ENCODE measurements at places on chromosomes 2 and 18. TPM values are rescaled to one million over a fixed set of nuclear protein-coding genes. Genes with fewer than 3 reads are reported as not detected.

CCDC74A gene
- 13.9 TPM for total RNA-seq

WNT6 gene
- 2.5 TPM for total RNA-seq

- no peak overlapping the region for H3K27ac ChIP-seq
- no peak for DNase-seq
- H3K4me1 ChIP-seq: no peaks in the 10 kb centered on the region
- no peak overlapping the region for H3K4me3 ChIP-seq
Observed at GRCh38 chr18:25873833-25874232, 216.6 kb downstream of the SS18 start.

- no peak for DNase-seq
- H3K36me3 ChIP-seq: no peaks in the 10 kb centered on the region
- no peak overlapping the region for H3K4me3 ChIP-seq
- no peaks in the 10 kb centered on the region for H3K4me1 ChIP-seq
- H3K27me3 ChIP-seq: no peaks in the 10 kb centered on the region
Observed at GRCh38 chr2:119205001-119205706, 18.5 kb upstream of the STEAP3 start.

GRCh38 chr18:417495-417894 is 83.0 kb downstream of the COLEC12 start:
- H3K27ac ChIP-seq: no peak overlapping the region
- no peaks in the 10 kb centered on the region for H3K36me3 ChIP-seq
- no peaks in the 10 kb centered on the region for H3K27me3 ChIP-seq
- H3K4me3 ChIP-seq: no peak overlapping the region
- H3K4me1 ChIP-seq: peaks cover 4% of the 10 kb centered on the region

SAG gene
- not detected for total RNA-seq

- H3K27me3 ChIP-seq: no peaks in the 10 kb centered on the region
- H3K4me1 ChIP-seq: peaks cover 13% of the 10 kb centered on the region
- peaks cover 6% of the 10 kb centered on the region for H3K36me3 ChIP-seq
Observed at GRCh38 chr2:74471332-74472065, 981 bp downstream of the MRPL53 start.

DNA sequence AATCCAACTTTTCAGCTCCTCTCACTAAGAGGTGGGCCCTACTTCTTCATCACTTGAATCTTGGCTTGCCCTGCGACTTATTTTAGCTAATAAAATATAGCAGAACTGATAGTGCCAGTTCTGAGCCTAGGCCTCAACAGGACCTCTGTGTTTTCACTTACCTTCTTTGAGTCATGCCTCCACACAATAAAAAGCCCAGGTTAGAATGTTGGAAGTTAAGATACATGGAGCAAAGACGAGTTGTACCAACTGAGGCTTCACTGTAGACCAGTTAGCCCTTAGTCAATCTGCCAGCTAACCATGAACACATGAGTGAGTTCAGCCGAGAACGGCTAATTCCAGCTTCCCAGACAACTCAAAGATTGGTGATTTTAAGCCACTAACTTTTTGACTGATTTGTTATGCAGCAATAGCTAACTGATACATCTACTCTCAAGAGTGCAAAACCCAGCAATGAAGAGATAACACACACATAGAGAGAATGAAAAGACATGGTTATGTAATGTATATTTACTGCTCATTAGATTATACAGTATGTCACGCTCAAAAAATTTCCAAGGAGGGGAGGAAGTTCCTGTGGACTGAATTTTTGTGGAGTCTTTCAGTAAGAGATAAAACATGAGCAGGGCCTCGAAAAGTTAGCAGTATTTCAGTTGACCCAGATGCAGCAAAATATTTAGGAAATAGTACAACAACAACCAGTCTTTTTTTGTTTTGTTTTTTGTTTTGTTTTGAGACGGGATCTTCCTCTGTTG is 181.1 kb downstream of the MYCN start:
- DNase-seq: no peak
- H3K27me3 ChIP-seq: no peaks in the 10 kb centered on the region
- no peaks in the 10 kb centered on the region for H3K4me1 ChIP-seq

DNA sequence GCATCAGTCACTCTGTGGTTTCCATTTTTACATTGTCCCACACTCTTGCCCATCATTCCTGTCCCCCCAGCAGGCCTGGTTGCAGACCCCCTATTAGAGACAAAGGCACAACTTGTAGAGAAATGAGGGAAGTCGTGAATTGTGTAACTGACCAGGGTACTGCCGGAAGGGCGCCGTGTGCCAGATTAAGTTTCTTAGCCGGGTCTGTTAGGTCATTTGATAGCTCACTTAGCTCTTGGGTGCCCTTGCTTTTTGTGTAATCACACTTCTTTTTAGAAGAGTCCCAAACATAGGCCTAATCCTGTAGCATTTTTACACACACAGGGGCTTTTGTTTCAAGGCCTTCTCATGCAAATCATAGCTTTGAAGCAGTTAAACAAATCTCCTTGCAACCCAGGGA is 87.2 kb downstream of the CTAGE1 start:
- H3K4me1 ChIP-seq: peaks cover 2% of the 10 kb centered on the region
- H3K27ac ChIP-seq: no peak overlapping the region
- no peaks in the 10 kb centered on the region for H3K36me3 ChIP-seq
- H3K27me3 ChIP-seq: no peaks in the 10 kb centered on the region
- no peak overlapping the region for H3K4me3 ChIP-seq

GRCh38 chr2:138475277-138475776 is 26.2 kb upstream of the SPOPL start:
- no peaks in the 10 kb centered on the region for H3K27me3 ChIP-seq
- DNase-seq: no peak
- peaks cover 8% of the 10 kb centered on the region for H3K4me1 ChIP-seq

DNA sequence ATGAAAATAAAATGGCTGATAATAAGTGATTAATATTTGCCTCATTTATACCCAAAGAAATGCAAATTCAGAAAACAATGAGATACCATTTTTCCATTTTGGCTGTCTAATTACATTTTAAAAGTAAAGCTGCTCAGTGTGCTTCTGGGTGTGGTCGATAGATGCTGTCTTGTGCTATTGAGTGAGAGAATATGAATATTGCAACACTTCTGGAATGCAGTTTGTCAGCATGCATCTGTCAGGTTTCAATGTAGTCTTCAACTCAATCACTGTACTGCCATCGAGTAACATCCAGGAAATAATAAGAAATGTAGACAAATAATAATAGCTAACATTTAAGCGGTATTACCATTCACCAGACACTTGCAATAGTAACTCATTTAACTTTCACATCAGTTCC is 3.9 kb downstream of the IL18R1 start:
- no peak overlapping the region for H3K4me3 ChIP-seq
- no peaks in the 10 kb centered on the region for H3K36me3 ChIP-seq
- no peaks in the 10 kb centered on the region for H3K27me3 ChIP-seq
- H3K27ac ChIP-seq: no peak overlapping the region
- no peak for DNase-seq
- H3K4me1 ChIP-seq: no peaks in the 10 kb centered on the region

DNA sequence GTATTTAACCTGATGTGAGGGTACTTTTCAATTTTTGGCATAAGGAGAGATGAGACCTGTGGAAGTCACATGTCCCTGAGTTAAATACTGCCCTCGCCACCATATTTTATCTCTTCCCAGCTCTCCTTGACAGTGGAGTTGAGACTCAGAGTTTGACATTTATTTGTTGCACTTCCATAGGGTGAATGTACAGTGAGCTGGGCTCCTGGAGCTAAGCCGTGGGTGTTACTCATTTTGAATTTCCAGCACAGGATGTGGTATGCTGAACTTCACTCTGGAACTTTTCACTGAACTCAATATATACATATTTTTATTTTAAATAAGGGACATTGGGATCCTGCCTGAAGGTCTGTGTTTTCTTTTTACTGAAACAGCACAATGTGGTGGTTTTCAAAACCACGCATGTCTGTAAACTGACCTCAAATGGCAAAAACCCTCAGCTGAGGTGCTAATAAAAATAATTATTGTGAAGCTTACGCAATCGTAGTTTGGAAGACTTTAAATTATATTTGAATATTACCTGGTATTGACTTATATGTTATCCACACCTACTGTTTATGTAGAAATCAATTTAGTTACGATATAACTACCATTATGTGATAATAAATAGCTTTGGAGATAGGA is 12.1 kb downstream of the RNF144A start:
- no peak for DNase-seq
- no peaks in the 10 kb centered on the region for H3K36me3 ChIP-seq
- no peak overlapping the region for H3K27ac ChIP-seq
- H3K4me1 ChIP-seq: no peaks in the 10 kb centered on the region
- no peaks in the 10 kb centered on the region for H3K27me3 ChIP-seq
- H3K4me3 ChIP-seq: no peak overlapping the region

DCC gene
- total RNA-seq: not detected

SEC11C gene
- total RNA-seq: 24.4 TPM

- no peaks in the 10 kb centered on the region for H3K36me3 ChIP-seq
- no peaks in the 10 kb centered on the region for H3K27me3 ChIP-seq
- no peak for DNase-seq
- H3K4me3 ChIP-seq: no peak overlapping the region
- H3K4me1 ChIP-seq: no peaks in the 10 kb centered on the region
Observed at GRCh38 chr2:74895001-74895400, 61.1 kb downstream of the HK2 start.

- H3K36me3 ChIP-seq: no peaks in the 10 kb centered on the region
- H3K4me3 ChIP-seq: no peak overlapping the region
- H3K27ac ChIP-seq: no peak overlapping the region
- no peaks in the 10 kb centered on the region for H3K4me1 ChIP-seq
Observed at GRCh38 chr2:190716176-190716807, 67.4 kb downstream of the NAB1 start.

NYAP2 gene
- not detected for total RNA-seq

RAPGEF4 gene
- 18.4 TPM for total RNA-seq

ACMSD gene
- not detected for total RNA-seq

ABCG8 gene
- total RNA-seq: not detected

KCNG3 gene
- 0.78 TPM for total RNA-seq

PRKAG3 gene
- total RNA-seq: 0.28 TPM

KLHL14 gene
- 1.3 TPM for total RNA-seq

DNA sequence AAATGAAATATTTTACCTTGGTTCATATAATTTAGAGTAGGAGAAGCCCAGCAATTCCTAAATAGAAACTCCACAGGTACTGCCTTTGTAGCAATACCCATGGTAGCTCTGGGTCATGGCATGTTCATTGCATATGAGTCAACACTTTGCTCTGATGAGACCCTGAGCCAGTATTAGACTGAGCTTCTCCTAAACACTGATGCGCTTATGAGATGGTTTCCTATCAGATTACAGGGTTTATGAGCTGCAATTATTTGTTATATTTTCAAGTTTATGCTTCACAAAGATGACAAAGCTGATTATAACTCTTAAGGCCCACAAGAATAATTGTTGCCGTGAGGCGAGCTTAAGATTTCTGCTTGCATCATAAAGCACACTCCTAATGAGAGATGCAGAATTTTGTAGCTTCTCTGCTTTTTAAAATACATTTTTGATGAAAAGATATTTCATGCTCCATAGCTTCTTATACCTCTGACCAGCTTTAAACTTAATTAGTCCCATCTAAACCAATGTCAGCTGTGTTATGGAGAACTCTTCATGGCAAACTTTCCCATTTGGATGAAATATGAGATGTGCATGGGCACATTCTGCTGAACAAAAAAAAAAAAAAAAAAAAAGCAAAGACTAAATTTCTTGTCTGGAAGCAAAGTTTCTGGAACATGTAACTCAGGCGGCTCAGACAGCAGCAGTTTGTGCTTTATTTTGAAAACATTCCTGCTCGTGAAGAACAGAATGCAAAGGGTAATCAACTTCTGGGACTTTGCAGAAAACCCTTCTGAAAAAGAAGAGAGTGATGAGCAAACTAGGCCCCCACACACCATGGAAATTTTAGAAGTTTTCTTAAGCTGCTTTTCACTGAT is 162.6 kb downstream of the KCNE4 start:
- H3K4me3 ChIP-seq: no peak overlapping the region
- H3K27ac ChIP-seq: no peak overlapping the region

DNA sequence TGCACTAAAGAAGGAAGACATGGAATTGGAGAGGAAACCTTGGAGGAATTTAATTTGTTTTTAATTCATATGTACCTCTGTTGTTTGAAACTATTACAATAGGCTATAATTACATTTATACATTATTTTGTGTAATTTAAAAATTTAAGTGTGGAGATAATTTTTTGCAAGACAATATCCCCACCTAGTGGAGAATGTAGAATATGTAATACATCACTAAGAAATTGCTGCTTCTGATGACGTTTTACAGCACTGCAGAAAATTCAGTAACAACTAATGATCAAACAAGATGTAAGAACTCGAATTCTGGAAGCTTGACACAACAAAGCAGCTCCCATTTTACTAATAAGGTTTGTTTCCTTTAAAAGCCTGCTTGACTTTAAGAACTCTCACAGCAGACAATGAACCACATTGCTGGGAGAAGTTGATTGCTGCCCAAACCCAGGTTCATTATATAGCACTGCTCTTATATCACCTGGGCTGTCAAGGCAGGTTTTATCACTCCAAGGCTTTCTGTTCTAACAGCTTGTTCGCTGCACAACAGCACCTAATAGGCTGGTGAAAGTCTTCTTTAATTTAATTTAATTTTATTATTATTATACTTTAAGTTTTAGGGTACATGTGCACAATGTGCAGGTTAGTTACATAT is 53.4 kb downstream of the THADA start:
- H3K4me1 ChIP-seq: peaks cover 36% of the 10 kb centered on the region
- H3K27me3 ChIP-seq: no peaks in the 10 kb centered on the region
- no peak overlapping the region for H3K27ac ChIP-seq
- no peak for DNase-seq
- H3K36me3 ChIP-seq: no peaks in the 10 kb centered on the region

GRCh38 chr18:79217979-79218604 is 148.9 kb downstream of the ATP9B start:
- peak overlapping the region; percentile 18 for H3K4me3 ChIP-seq
- no peaks in the 10 kb centered on the region for H3K4me1 ChIP-seq
- H3K36me3 ChIP-seq: no peaks in the 10 kb centered on the region
- no peaks in the 10 kb centered on the region for H3K27me3 ChIP-seq
- DNase-seq: no peak

GRCh38 chr2:185202381-185202780 is 536.2 kb upstream of the FSIP2 start:
- no peak for DNase-seq
- H3K36me3 ChIP-seq: no peaks in the 10 kb centered on the region

SLC38A11 gene
- total RNA-seq: 0.85 TPM

FRZB gene
- total RNA-seq: 203 TPM

- H3K27ac ChIP-seq: no peak overlapping the region
- H3K27me3 ChIP-seq: no peaks in the 10 kb centered on the region
- no peak overlapping the region for H3K4me3 ChIP-seq
- no peaks in the 10 kb centered on the region for H3K36me3 ChIP-seq
Observed at GRCh38 chr2:240112914-240113690, 23.0 kb downstream of the COPS9 start.

- no peaks in the 10 kb centered on the region for H3K27me3 ChIP-seq
- H3K4me3 ChIP-seq: no peak overlapping the region
- H3K4me1 ChIP-seq: peaks cover 5% of the 10 kb centered on the region
- no peak overlapping the region for H3K27ac ChIP-seq
Observed at GRCh38 chr2:108701806-108702205, 17.5 kb upstream of the RANBP2 start.

PLEKHH2 gene
- total RNA-seq: 23.3 TPM

MYL12B gene
- 208 TPM for total RNA-seq
